Stimulated activated CD8-positive, alpha-beta memory T cell treated with anti-CD3 and anti-CD28 coated beads, Interleukin-2, amount 100 ng/mL, for 1 hour (primary cell): ENCODE measurements at places on chromosomes 2 and 18.

- DNase-seq, result no peak
Measured at GRCh38 chr2:115364093-115364492, 921.7 kb downstream of the DPP10 start.

- DNase-seq, result no peak
Measured at GRCh38 chr2:120344976-120345581, 857 bp upstream of the INHBB start.

- peak; percentile 45 for DNase-seq
Measured at GRCh38 chr2:144183727-144184126, 336.2 kb downstream of the ZEB2 start.

DNA sequence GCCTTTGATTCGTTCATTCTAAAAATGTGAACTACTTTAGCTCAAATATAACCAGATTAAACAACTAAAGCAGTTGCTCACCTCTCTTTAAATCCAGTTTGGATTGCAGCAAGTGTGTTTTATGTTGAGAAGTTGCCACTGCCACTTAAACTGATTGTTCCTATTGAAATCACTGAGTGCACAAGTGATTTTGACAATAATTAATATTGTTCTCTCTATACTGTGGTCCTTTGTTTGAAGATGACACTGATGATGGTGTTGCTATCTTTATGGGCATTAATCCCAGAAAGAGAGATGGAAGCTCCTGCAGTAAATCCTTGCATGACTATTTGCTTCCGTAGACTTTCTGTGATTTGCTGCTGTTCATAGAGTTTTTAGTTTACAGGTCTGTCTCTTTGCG lies 251.4 kb upstream of the ZEB2 start:
- DNase-seq, result no peak

DNA sequence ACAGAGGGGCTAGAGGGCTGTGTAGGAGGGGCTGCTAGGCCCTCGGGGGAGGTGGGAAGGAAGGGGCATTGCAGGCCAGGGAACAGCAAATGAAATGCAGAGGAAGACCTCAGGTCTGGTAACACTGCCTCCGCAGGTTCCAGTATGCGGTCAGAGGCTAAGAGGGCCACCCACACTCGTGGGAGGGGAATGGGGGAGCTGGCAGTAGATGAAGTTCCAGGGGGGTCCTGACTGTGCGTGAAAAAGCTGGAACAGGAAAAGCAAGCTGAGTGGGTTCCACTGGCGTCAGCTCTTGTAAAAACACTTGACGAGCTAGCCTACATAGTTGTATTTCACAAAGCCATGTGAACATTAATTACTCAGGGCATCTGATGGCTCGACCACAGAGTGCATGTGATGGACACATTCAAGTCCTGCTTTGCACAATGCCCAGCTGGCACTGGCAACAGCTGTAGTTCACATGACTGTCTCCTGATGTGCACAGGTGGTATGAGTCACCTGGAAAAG lies 29.0 kb upstream of the PTPN4 start:
- DNase-seq, result no peak

DNA sequence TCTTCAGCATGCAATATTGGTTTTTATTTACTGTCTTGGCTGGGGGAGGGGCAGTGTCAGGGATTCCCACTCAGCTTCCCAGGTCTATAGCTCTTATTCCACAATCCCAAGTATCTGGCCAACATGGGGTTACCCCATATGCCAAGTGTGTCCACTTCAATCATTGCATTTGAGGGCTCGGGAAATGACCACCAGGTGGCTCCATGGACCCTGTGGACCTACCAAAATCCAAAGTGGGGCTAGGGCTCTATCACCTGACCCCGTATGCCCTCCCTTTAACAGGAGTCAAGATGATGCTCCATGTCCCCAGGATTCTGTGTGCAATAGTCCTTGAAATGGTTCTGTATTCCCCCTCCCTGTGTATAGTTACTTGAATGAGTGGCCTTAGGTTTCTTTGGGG lies 12.1 kb upstream of the TRAF3IP1 start:
- no peak for DNase-seq

- no peak for DNase-seq
Measured at GRCh38 chr2:74902281-74902860, 56.1 kb upstream of the POLE4 start.

GRCh38 chr2:64818664-64819060 lies 164.9 kb upstream of the SERTAD2 start:
- DNase-seq, result no peak

DNA sequence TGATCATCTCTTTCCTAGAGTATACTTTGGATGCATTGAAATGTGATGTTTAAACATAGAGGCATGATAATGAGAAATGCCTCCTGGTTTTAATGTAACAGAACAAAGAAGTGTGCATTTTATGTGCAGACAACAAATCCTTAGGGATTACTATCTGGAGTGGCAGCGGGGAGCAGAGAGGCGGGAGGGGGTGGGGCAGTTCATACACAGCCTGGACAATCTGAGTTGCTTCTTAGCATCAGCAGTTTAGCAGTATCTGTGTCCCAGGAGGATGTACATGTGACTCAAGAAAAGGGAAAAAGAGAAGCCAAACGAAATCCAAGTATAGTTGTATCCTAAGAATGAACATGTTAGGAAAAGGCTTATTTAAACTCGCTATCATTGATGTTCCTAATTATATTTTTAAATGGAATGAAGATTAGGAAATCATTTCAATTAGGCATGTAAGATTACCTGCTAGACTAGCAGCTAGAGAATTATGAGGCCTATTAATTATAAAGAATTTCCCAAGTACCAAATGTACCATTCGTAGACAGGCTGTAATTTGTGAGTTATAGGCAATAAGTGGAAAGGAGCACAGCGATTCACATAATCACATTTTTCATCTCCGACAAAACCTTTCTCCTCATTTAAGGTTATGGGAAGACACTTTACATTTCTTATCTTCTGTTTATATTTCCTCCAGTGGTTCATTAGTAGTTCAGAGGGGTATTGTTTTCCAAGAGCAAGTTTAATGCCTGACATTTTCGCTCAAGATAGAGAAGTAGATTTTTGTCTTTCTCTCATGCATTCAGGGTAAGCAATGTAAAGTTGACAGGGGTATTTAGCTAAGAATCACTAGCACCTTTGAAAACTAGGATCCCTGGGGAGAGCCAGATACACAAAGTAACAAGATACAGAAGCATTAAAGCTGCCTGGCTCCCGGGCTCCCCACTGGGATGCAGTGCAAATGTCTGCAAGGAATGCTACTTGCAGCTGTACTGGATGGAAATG lies 141.3 kb upstream of the NOSTRIN start:
- DNase-seq, result no peak

- DNase-seq, result no peak
Measured at GRCh38 chr2:1979138-1979537, 234.8 kb upstream of the PXDN start.

DNA sequence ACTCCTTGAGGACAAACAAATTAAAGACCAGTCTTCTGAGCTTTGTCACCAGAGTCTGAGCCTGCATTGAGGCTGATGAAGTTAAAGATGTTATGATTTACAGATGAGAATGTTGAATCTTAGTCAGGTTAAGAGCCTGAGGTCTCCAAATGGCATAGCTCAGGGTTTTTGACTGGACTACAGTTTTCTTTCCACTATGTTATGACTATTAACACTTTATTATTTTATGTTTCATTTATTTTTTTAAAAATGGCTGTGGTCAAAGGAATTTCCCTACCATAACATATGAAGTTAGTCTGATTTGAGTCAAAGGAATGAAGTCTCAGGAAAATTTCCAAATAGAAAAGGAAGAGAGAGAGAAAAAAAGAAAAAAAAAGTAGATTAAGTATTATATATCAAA lies 39.7 kb upstream of the CWC22 start:
- no peak for DNase-seq

- no peak for DNase-seq
Measured at GRCh38 chr2:169839954-169840746, 12.9 kb downstream of the UBR3 start.

DNA sequence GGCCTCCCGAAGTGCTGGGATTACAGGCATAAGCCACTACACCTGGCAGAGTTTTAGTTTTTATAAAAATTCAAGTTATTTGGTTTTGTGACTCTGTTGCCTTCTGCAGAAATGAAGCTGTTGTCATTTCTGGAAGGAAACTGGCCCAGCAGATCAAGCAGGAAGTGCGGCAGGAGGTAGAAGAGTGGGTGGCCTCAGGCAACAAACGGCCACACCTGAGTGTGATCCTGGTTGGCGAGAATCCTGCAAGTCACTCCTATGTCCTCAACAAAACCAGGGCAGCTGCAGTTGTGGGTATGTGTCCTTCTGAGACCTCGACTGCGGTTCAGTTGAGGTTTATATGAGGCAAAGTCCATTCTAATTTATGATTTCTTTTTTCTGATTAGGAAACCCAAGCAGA lies 7.2 kb downstream of the MTHFD2 start:
- no peak for DNase-seq

DNA sequence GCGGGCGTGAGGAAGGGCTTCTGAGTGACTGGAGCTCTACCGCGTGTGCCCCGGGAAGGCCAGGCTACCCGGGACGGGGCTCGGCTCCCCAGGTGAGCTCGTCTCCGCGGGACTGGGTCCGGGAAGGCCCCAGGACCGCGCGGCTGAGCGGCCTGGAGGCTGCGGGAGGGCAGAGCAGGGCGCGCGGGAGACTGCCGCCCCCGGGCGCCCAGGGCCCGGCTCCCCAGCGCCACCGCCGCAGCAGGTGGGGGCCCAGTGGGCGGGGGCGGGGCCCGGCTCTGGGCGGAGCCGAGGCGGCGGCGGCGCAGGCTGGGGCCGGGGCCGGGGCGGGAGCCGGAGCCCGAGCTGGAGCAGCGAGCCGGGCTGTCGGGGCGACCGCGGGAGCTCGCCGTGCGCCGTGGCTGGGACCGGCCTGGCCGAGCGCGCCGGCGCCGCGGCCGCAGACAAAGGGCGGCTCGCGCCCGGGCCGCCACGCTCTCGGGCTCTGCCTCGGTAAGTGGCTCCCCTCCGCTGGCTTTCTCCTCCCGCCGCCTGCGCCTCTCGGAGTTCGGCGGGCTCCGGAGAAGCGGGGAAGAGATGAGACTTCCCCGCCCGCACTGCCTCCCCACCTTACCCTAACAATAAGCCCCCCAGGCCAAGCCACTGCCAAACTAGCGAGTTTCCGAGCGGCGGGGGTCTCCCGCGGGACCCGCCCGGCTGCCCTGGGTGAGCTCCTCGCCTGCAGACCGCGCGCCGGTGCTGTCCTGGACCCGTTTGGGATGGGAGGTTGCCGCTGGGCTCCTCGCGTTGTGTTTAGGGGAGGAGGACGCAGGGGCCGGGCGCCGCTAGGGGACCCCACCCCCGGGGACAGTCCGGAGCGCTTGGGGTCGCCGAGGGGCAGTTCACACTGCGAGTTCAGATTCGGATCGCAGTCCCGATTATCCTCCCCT lies at the start of gene MAPK4:
Gene MAPK4, plus strand, starts transcription at position 336 of the 929 bp plus-strand sequence. CDS start 103,872 bp downstream, outside the sequence.
- no peak for DNase-seq

DNA sequence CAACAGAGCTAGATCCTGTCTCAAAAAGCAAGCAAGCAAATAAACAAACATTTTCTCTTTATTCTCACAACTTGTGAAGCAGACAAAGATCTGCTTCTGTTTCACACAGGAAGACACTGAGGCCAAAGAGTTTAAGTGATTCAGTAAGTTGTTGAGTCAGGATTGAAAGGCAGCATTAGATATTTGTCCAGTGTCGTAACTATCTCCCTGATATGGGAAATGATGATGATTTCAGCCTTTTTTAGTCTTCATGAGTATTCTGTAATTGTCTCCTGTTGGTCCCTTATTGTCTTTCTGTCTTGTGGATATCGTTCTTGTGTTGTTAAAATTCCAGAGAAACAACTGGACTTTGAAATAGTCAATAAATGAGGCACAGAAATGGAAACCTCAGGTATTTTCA lies 59.6 kb downstream of the GATA6 start:
- no peak for DNase-seq

GRCh38 chr2:190138032-190138431 lies 75.5 kb upstream of the MSTN start:
- DNase-seq, result no peak

DNA sequence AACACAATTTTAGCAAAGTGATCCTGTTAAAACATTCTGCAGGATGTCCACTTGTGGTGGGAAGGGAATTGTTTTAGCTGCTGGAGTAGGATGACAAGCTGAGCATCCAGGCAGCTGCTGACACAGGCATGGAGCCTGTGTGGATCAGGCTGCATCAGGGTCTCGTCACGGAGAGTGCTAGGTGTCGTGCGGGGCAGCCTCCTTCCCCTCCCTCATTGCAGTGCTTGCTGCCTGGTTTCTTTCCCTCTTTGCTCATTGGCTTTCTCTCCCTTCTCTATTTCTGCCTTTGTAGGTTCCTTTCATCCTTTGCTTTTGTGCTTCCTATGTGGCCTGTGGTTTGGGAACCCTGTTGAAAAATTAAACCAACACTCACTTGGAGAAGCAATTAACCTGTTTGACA lies 172.9 kb downstream of the TPGS2 start:
- no peak for DNase-seq

GRCh38 chr18:34998661-34999060 lies 42.6 kb upstream of the MAPRE2 start:
- DNase-seq, result no peak

DNA sequence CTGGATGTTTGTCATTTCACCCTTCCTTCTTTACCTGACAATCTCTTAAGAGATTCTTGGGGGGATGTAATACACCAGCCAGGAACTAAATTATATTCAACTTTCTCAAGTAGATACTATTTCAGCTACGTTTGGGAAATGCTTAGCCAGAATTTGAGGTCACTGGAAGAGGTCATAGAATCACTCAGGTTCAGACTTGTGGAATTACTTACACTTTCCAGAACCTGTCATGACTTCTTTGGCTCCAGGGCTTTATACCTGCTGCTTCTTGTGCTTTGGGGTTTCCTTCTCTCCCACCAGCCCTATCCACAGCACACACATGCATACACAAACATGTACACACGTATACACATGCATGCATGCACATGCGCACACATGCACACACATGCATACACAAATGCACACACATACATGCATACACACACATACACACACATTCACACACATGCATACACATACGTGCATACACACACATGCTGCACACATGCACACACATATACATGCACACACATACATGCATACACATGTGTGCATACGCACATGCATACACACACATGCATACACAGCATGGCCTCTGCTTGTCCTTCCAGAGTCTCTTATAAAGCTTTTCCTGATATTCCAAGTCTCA lies 23.5 kb upstream of the ANXA4 start:
- DNase-seq, result no peak

DNA sequence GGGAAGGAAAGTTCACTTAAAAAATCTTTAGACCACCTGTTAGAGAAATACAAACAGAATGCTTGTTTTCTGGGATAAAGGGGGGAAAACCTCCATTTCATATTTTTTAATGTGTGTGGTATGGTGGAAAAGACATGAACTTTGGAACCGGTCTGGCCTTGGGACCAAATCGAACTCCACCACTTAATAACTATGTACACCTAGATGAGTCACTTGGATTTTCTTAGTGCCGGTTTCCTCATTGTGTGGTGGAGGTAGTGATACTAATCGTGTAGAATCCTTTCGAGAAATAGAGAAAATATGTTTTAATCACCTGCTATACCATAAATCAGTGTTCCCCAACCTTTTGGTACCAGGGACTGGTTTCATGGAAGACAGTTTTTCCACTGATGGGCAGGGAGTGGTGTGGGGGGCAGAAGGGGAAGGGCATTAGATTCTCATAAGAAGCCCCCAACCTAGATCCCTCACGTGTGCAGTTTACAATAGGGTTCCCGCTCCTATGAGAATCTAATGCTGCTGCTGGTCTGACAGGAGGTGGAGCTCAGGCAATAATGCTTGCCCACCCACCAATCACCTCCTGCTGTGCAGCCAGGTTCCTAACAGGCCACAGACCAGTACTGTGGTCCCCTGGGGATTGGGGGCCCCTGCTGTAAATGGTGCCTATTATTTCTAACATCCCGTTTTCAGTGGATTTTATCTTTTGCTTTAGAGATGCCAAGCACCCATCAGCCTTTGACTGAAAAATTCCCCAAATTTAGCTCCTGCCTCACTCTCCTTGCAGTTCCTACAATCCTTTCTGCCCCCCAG lies 308.8 kb downstream of the PRKCE start:
- DNase-seq, result no peak

- DNase-seq, result no peak
Measured at GRCh38 chr2:120360307-120360855, 14.4 kb downstream of the INHBB start.
